ENCODE measurements at places on chromosomes 11 and 22.

DNA sequence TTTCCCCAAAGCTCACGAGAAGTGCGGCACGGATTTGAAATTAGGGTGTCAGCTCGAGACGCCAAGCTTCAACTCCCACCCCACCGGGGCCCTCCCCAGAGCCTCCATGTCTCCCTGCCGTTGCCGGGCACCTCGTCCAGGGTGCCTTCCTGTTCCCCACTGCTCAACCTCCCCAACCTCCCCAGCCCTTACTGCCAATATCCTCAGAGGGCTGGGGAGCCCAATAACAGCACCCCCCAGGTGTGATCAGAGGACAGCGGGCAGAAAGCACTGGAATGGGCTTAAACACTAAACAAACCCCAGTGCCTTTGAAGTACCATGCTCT lies 1336.4 kb downstream of the TBC1D22A start:
- no peak for DNase-seq

GRCh38 chr22:38108561-38109319 lies 1.7 kb downstream of the BAIAP2L2 start:
- no peak for DNase-seq

- DNase-seq = no peak
Observed at GRCh38 chr22:32905400-32905799, 103.9 kb downstream of the TIMP3 start.

DNA sequence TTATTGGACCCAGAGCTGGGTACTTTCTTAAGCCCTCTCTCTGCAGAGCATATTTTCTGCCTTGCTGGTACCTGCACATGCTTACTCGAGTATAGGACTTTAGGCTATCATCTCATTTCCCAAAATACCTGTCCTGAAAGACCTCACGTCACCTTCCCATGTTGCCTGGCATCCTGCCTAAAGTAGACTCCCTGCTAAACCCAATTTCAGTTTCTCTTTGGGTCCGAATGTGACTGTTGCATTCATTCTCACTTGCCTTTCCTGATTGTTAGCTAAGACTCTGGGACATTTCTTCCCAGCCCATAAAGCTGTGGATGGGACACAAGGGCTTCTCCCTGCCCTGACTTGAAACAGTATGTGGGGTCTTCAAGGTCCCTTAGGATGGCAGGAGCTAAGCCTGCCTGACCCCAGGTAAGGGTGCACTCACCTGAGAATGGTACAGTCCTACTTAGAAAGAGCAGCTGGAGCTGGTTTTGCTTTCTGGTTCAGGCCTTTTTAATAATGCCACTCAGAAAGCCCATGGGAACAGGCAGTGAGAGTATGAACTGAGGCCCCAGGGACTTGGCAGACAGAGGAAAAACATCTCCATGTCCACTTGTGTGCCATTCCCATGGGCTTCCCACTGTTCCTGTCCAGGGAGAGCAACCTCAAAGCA lies 12.9 kb downstream of the OR51E2 start:
- no peak for DNase-seq

GRCh38 chr11:125750629-125751028 lies 4.5 kb downstream of the PATE1 start:
- DNase-seq = no peak

GRCh38 chr11:113389272-113389671 lies 1.7 kb downstream of the ANKK1 start:
- DNase-seq = no peak
